HL-60 (cell line): ENCODE measurements at places on chromosomes 3 and 15.

- no peak for DNase-seq
Observed at GRCh38 chr3:23667536-23668429, 138.0 kb upstream of the UBE2E1 start.

DNA sequence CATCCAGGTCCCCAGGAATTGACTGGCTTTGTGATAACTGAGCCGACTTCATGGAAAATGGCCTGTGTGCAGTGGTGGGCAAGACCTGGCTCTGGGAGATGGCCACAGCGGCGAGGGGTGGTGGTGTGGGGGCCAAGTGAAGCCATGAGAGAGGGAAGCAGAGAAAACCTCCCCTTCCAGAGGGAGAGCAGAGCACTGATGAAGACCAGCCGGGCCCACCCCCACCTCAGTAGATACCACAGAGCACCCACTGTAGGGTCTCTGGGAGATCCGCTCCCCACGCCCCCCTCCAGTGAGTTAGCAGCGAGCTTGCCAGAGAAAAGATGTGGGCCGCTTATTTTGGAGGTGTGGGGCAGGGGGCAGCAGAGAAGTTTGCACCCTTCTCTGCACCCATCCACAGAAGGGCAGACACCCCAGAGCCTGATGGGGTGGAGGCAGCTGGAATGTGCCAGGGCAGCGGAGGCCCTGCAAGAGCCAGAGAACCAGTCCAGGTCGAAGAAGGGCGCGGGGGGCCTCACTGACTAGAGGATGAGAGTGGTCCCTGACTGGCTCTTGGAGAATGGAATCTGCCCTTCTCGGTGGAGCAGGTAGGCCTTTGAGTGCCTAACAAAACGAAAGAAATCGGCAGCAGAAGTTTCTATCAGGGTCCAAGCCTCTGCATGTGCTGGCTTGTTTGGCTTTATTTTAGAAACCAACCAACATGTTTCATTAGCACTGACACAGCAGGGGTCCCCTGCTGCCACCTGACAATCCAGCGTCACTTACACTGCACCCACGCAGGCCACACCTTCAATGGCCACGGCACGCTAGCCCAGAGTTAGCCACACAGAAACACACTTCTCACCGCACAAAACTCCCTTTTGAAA, 28.3 kb downstream of the MELTF start:
- DNase-seq, result no peak

GRCh38 chr3:5729852-5730251, 542.3 kb downstream of the EDEM1 start:
- no peak for DNase-seq

DNA sequence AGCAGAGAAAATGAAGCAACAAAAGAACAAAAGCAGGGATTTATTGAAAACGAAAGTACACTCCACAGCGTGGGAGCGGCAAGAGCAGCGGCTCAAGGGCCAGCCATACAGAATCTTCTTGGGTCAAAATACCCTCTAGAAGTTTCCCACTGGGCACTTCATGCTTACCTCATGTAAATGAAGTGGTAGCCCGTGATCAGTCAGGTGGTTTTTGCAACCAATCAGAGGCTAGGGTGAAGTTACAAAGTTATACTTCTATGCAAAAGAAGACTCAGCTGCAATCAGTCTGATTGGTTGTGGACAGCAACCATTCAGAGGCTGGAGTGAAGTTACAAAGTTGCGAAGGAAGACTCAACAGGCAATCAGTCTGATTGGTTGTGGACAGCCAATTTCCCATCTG, 37.8 kb upstream of the TRH start:
- DNase-seq, result no peak

DNA sequence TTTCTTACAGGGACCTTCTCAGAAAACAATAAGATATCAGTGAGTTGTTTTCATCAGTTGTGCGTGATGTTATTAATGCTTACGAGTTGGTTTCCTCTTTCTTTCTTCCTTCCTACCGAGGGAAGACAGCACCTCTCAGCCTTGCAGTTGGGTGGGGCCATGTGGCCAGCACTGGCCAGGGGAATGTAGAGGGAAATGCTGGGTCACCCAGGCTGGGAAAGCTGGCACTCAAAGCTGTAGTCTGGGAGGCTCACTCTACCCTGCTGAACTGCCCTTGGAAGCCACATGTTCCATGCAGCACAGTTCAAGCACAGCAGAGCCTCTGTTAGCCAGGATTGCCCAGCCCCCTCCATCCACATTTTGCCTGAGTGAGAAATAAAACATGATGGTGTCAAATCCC, 10.1 kb upstream of the CHCHD6 start:
- DNase-seq, result no peak
